Stimulated activated CD4-positive, alpha-beta T cell treated with anti-CD3 and anti-CD28 coated beads, Interleukin-4, amount 100 ng/mL, for 24 hours (primary cell): ENCODE measurements at places on chromosomes 7 and 10.
A peak's percentile ranks its signal among the peaks of the same experiment; 100 is the strongest.

- no peak for DNase-seq
Measured at GRCh38 chr7:140896996-140897395, 27.7 kb downstream of the BRAF start.

- peak; percentile 40 for DNase-seq
Measured at GRCh38 chr7:106281585-106282318, 3.0 kb downstream of the NAMPT start.

GRCh38 chr7:123431075-123431614 lies 103.2 kb downstream of the IQUB start:
- no peak for DNase-seq

DNA sequence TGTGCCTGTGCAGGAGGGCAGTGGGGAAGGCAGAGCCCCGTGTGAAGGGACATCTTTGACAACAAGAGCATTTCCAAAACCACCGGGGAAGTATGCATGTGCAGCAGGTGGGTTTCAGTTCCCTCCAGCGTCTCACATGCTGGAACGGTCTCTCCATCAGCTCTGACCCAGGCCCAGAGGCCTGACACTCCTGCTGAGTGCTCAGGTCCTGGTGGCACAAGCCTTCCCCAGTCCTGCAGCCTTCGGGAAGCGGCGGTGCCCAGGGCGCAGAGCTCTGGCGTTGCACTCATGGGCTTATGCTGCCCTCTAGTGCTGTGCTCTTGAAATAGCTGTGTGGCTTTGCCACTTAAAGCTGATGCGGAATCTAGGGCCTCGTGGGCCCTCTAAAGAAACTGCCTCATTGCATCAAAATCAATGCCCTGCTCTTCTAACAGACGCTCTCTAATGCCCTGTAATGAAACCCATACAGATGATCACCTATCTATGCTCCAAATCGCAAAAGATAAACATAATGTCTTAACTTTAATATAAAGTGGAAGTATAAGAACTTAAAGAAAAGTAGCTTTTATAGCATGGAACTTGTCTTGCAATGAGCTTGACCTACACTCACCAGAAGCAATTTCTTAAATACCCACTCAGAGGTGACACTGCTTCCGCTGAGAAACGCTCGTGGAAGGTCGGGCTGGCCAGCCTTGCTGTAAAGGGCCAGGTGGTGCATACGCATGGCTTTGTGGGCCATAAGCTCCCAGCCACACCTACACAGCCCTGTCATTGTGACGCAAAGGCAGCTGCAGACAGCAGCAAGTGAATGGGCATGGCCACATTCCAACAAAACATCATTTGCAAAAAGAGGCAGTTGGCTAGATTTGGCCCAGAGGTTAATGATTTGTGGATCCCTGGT lies 38.6 kb downstream of the CLRN3 start:
- peak; percentile 58 for DNase-seq

- DNase-seq, result no peak
Measured at GRCh38 chr10:131851346-131851745, 49.5 kb upstream of the PPP2R2D start.

DNA sequence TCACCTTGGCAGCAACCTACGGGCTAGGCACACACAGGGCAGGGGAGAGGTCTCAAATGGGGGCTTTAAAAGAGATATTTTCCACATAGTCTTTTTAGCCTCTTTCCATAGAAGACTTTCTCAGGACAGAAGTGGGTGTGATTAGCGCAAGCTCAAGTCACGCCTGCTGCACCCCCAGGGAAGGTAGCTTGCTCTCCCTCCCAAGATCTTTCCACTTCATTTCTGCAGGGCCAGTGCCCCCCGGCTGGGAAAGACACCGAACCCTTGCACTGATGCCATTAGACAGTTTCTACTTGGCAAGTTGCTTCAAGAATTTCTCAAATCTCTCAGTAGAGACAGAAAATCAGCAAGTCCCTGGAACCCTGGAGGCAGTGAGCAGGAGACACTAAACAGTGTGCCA lies 19.4 kb downstream of the CHST15 start:
- no peak for DNase-seq

GRCh38 chr7:55050281-55050680 lies 31.5 kb downstream of the EGFR start:
- no peak for DNase-seq

GRCh38 chr10:133405272-133405671 lies 11.3 kb downstream of the MTG1 start:
- no peak for DNase-seq

- no peak for DNase-seq
Measured at GRCh38 chr10:11353006-11353896, 258.2 kb downstream of the USP6NL start.
